GM12864 (cell line): ENCODE measurements at places on chromosomes 2 and 18.

- DNase-seq: no peak
These were observed 618.8 kb upstream of the NRXN1 start for GRCh38 chr2:51650769-51651168.

DNA sequence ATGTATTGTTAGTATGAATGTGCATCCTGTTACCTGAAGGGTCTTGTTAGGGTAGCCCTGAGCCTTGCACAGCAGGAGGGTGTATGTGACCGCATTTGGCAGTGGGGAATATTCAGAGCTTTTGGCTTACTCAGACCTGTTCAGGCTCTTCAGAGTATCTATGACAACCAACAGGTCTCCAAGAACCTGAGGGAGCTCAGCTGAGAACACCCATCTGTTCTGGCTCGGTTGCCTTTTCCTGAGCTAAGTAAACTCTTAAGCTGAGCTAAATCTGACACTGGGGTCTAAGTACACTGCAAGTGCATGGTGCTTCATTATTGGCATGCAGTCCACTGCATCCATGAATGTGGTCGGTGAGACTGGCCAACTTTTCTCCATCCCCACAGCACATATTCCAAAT lies 92.4 kb upstream of the CHST9 start:
- DNase-seq: no peak

DNA sequence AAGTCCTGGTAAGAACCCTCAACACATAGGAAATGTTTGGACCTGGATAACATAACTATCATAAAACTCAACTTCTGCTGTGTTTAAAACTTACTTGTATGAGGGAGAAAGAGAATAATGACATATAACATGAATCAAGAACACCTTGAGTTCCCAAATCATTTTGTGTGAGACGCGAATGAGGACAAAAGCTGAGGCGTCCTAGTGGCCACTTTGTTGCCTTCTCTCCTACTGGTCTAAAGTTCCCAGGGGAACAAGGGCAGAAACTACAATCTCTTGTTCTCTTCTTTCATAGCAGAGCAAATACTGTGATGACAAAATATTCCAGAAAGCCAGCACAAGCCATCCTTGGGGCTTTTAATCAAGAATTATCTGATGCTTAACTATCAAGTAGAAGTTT lies 8.3 kb upstream of the LCT start:
- DNase-seq: no peak

- DNase-seq: no peak
These were observed 24.4 kb downstream of the SLC39A6 start for GRCh38 chr18:36104749-36105148.

- no peak for DNase-seq
These were observed 194.8 kb downstream of the LNPK start for GRCh38 chr2:175807031-175807873.
